ENCODE measurements at places on chromosomes 7 and 10.

DNA sequence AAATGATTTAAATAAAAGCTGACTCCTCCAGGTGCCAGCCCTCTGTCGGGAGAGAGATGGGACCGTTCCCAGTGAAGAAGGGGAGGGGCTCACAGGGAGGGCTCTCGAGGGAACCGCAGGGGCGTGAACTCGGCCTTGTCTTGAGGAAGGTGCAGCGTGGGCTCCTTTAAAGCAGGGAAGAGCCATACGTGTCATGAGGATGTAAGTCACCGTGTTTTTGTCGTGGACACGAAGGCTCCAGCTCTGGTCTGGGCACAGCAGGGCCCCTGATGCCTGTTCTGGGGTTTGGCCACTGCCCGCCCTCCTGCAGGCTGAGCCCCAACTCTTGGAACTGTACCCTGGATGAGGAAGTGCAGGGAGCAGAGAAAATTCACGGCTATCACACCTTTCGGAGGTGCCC lies 45.0 kb downstream of the JAKMIP3 start:
- DNase-seq, result no peak

GRCh38 chr10:70655316-70655715 lies 17.0 kb upstream of the ADAMTS14 start:
- DNase-seq, result no peak

DNA sequence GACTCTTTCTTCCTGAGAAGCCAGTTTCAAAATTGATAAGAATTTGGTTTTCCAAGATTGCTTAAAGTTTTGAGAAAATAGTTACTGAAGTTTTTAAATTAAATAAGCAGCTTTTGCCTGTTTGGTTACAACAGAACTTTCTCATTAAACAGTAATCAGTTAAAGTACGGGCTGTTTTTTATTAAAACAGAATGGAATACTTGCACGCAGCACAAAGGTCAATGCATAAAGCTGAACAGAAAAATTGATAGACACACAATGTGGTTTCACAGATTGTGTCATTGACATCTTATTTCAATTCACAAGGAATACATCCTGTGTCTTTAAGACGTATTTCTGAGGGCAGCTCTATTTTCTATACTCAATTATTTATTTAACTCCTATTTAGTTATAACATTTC lies 192.2 kb downstream of the PRKG1 start:
- no peak for DNase-seq

DNA sequence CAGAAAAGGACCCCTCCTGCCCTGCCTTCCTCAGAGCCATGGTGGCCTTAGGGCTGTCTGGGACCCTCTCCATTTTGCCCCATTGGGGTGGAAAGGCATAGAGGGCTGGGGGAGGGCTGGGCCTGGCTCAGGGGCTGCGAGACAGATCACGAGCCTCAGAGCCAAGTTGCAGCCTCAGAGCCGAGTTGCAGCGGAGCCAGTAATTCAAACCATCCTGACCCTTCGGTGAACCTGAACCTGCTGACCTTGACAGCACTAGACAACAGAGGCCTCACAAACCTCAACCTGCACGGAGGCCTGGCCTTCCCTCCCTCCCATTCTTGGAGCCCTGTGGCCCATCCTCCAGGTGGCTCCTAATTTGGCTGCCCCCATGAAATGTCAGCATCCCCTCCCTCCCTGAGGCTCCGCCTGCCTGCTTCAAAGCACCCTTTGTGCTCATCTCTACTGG lies 45.4 kb downstream of the PAX2 start:
- no peak for DNase-seq

- no peak for DNase-seq
Observed at GRCh38 chr10:125549653-125550052, 133.3 kb downstream of the TEX36 start.

DNA sequence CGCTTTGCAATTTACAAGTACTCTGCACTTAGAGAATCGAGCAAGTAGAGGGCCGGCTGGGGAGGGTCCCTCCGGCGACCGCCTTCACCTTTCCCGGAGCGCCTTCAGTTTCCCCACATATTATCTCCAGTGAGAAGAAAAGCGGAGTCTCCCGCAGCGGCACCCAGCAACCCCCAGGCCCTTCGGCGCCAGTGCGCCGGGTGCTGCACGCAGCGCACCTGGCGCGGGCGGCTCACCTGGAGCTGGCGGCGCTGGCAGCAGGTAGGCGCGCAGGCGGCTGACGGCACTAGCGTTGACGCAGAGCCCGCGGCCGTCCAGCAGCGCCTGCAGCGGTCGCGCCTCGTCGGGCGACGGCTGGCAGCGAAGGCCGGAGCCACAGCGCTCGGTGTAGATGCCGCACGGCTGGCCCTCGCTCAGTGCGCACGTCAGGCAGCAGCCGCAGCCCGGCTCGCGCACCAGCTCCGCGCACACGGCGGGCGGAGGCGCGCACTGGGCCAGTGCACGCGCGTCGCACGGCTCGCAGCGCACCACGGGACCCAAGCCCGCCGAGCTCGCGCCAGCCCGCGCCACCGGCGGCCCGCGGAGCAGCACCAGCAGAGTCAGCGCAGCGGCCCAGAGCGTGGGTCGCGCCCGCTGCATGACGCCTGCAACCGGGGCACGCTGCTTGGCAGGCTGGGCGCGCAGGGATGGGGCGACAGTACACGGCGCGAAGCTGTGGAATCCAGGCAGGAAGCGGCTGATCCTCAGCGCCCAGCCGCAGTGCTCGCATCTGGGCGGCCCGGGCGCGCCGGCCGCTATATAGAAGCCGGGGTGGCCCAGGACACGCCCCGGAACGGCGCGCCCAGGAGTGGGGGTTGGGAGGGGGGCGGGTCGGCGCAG lies at the start of gene IGFBP3:
Gene IGFBP3 (minus strand): TSS at position 771 of the 879 bp plus-strand sequence. CDS start 132 bp downstream, at position 639.
- no peak for DNase-seq

DNA sequence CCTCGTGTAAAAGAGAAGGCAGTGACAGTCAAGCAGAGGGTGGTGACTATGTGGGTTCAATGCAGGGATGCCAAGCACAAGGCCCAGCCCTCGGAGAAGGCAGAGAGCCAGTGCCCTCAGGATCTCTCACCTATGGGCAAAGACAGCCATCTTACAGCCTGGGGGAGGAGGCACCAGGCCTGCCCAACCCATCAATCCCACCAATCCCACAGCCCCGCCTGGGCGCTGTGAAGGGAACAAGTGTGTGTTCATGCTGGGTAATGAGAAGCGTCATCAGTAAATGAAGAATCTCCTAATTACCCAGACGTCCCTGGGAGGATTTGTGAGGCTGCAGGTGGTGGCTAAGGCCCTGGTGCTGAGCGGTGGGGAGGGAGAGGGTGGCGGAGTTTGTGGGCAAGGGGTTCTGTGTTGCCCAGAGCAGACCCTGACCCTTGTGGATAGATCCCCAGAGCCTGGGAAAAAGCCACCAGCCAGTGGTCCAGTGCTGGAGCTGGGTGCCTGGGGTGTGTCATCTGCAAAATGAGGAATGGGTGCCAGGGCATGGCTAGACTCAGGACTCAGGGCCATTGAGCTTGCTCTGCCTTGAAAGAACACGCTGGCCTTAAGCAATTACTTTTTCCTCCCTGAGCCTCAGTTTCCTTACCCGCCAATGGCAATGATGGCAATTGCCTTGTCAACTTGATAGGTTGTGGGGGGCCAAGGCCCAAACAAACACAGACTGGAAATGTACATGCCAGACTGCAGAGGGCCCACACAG lies 128.1 kb upstream of the UNC5B start:
- DNase-seq, result no peak

GRCh38 chr7:33339074-33339790 lies 209.9 kb downstream of the BBS9 start:
- no peak for DNase-seq

- no peak for DNase-seq
Observed at GRCh38 chr10:22340329-22341189, 4.7 kb upstream of the SPAG6 start.

GRCh38 chr7:83546586-83546985 lies 102.4 kb downstream of the SEMA3E start:
- no peak for DNase-seq

GRCh38 chr10:116708391-116708821 lies 34.0 kb downstream of the HSPA12A start:
- no peak for DNase-seq

DNA sequence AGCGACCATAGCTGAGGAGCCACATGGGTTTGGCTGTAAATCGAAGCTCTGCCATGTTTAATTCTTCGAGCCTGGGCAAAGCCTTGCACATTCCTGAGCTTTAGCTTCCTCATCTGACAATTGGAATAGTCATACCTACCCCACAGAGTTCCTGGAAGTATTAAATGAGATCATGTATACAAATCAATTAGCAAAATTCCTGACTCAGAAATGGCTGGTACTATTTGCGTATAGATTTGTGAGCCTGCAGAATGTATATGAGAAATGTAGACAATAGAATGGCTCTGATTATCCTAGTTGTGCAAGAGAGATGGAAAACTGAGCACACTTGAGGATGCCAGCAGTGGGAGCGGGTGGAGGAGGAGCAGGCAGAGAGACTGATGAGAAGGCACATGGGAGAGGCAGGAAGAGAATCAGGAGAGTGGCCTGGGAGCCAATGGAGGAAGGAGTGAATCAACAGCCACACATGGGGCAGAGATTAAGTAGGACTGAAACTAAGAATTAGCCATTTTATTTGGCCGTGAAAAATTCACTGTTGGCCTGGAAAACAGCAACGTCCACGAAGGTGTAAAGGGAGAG lies 128.0 kb upstream of the C1GALT1 start:
- no peak for DNase-seq

GRCh38 chr7:17061443-17061842 lies 179.7 kb upstream of the AGR3 start:
- no peak for DNase-seq

- no peak for DNase-seq
Observed at GRCh38 chr7:78197447-78197846, 398.9 kb downstream of the PHTF2 start.

DNA sequence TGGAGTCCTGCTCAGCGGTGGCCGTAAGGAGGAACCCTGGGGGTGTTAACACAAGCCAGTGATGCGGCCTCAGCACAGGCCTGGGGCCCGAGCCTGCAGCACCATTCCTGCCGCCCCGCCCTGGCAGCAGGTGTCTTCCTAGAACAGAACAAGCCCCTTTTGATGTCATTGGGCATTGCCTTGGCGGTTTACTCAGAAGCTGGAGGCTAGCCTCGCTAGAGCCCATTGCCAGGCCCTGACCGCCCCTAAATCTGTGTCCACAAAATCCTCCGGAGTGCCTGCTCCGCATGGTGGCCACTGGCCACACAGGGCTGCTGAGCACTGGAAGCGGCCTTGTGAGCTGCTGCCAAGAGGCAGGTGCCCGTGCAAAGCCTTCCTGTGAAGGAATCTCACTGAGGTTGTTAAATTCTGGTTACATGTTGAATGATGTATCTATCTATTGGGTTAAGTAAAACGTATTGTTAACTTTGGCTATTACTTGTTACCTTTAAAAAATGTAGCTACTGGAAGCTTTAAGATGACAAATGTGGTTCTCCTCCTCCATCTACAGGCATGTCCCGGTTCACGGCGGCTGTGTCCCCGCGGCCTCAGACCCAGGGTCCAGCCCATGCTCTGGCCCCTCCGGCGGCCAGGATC lies 1.2 kb upstream of the INPP5A start:
- no peak for DNase-seq

- no peak for DNase-seq
Observed at GRCh38 chr10:11720260-11720741, 21.9 kb upstream of the ECHDC3 start.

DNA sequence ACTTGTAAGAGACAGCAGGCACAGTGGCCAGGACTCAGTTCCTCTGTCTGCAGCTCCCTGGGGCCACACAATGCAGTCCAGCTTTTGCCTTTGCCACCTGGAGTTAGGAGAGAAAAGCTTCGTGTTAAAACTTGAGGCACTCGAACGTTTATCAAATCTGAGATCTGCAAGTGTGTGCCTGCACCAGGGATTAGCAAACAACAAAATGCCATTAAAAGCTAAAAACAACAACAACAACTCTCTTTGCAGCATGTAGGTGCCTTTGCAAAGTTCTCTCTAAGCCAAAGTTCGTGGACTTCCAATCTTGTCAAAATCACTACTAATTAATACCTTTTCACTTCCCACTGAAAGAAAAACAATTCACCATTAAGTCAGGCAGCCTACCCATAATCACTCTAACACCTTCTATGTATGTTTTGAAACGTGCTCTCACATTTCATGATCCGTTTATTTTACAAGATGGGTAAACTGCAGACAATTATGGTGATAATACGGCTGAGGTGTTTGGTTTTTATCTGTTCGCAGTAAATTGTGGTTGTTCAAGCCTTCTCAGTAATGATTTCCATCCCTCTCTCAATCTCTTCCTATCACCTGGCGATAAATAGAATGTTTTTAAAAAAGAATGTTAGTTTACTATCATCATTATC lies 36.2 kb upstream of the SDK1 start:
- DNase-seq, result no peak

DNA sequence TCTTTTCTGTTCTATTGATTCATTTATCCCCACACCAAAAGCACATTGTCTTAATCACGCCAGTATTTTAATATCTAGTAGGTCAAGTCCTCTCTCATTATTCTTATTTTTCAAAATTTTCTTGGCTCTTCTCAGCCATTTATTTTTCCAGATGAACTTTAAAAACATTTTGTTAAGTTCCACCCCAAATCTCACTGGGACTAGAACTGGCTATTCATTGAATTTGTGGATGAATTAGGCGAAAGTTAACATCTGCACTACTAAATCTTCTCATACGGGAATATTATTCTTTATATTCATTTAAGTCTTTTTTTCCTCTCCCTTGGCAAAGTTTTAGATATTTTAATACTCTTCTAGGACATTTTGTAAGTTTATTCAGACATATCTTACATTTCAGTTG lies 295.2 kb upstream of the MGMT start:
- no peak for DNase-seq

GRCh38 chr7:123492485-123492884 lies 41.9 kb downstream of the IQUB start:
- DNase-seq, result peak; percentile 17

DNA sequence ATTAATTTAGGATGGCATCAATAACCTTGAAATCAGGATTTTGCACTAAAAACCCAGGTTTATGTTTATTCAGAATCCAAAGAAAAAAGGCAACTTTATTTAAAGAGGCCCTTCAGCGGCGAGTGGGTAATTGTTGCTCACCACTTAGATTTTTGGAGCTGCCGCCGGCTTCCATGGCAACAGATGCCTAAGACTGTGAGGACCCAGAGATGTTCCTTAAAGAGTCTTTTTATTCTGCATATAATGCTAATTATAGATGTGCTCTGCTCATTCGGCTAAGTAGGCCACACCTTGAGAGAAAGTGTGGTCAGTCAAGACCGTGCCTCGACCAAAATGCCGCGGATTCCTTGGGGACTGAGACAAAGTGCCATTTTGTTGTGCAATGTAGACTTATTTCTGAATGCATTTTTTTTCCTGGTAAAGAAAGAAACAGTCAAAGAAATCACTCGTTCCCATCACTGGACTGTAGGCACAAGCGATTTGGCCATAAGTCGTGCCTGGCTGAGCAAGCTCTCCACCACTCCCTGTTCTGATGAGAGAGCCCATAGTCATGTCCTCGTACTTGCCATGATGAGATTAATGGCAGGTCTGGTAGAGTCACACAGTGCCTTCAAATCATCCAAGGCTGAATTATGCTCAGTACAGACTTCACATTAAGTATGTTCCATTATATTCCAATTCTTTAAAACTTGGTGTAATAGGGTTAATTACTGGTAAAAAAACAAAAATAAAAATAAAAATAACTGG lies 21.4 kb upstream of the MGMT start:
- DNase-seq, result no peak

GRCh38 chr10:98453729-98454128 lies 7.0 kb upstream of the HPS1 start:
- DNase-seq, result no peak

- no peak for DNase-seq
Observed at GRCh38 chr10:44956226-44956625, 3.4 kb upstream of the RASSF4 start.

GRCh38 chr7:69692611-69693010 lies 94.3 kb downstream of the AUTS2 start:
- no peak for DNase-seq

- DNase-seq, result no peak
Observed at GRCh38 chr7:30471205-30471604, 7.4 kb downstream of the NOD1 start.
